ENCODE measurements at places on chromosomes 3 and 15.

GRCh38 chr3:111720681-111721380 is 125.7 kb upstream of the ZBED2 start:
- DNase-seq: no peak

DNA sequence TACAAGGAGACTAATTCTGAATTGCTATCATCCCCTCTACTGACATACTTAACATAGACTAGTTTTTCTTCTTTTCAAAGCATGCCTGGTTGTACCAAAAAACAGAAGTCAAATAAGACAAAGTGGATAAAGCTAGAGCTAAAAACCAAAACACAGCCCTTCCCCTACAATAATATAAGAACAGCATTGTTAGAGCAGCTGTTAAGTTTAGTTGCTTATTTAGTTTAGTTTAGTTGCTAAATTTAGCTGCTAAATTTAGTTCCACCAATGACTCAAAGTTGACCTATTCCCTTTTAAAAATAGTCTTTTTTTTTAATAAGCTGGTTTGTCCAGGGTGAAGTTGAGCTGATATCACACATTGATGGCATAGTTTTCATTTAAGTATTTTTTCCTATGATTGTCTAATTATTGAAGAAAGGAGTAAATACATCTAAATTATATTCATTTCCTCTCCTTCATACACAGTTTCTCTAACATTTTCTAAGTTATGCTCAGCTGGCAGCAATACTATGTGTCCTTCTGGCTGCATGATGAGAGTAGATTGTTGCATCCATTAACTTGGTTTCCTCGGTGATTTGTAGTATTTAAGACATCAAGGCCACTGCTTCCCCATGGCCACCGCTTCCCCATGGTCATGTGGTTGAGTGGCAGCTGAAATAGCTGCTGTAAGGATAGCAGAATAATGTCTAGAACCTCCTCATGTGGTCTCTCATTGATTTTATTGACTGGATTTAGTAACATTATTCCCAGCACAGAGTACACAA is 718.6 kb upstream of the NECTIN3 start:
- DNase-seq: no peak

DNA sequence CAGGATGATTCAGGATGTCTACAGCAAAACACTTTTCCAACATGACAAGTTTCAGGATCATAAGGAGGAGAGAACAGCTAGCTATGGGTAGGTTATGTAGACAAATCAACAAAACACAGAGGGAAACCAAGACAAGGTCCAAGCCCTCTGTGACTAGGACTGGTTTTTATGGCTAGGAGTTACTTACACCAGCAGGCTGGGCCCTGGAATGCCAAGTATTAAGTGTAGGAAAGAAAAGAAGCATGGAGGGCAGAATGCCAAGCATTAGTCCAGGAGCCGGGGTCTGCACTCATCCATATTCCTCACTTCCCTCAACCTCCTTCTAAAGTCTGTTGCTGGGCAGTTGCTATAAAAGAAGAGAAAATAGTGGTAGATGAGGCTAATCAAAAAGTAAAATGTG is 35.3 kb upstream of the PPP2R3A start:
- no peak for DNase-seq

DNA sequence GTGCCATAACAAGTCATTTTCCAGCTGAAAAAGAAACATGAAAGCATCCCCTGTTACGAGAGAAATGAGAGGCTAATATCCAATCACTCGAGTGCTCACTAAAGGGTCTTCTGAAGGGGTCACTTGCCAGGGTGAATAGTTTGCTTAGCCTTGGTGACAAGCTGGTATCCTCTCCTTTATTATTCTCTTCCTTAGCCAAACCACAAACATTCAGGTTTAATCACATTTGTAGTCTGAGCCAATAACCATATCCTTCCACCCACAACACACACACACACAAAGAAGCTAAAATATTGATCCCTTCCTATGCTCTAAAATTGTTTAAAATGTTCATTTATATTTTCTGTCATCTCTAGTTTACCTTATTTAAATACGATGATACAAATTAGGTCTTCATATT is 240.5 kb upstream of the TMCO5A start:
- no peak for DNase-seq

GRCh38 chr3:140290105-140290504 is 355.1 kb downstream of the CLSTN2 start:
- DNase-seq: no peak

- no peak for DNase-seq
These were observed 775 bp upstream of the CCDC39 start for GRCh38 chr3:180680097-180680430.

DNA sequence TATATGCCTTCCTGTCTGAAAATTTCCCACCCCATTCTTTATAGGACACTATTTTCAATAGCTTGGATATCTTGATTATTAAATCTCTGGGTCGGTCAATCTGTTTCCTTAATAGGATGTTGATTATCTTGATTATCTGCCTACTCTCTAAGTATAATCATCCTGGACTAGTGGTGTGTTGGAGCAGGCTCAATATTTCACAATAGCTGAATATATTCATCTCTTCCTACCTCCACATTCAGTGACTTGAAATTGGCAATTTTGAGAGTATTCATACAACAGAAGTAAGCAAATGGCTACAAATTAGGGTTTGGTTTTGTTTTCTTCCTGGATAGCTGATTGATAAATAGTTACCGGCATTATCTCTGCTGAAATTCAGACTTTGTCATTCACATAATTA is 1162.6 kb downstream of the ROBO1 start:
- no peak for DNase-seq

DNA sequence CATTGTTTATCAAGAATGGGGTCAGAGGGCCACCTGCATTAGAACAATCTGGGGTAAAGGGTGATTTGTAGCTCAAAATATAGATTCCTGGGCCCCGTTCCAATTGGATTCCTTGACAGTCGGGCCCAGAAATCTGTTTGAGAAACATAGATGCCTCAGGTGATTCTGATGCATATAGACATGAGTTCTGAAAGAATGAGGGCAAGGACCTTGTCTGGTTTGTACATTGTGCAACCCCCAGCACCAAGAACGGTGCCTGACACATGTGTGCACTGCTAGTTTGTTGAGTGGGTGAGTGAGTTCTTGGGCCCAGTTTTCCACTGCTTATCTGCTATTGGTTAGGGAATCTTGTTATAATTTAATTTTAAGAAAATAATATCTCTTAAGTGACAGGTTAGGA is 16.6 kb downstream of the CRYBG3 start:
- DNase-seq: no peak

GRCh38 chr15:75364881-75365280 is 3.5 kb downstream of the MAN2C1 start:
- no peak for DNase-seq

GRCh38 chr3:55826097-55826496 is 339.0 kb upstream of the WNT5A start:
- DNase-seq: no peak

DNA sequence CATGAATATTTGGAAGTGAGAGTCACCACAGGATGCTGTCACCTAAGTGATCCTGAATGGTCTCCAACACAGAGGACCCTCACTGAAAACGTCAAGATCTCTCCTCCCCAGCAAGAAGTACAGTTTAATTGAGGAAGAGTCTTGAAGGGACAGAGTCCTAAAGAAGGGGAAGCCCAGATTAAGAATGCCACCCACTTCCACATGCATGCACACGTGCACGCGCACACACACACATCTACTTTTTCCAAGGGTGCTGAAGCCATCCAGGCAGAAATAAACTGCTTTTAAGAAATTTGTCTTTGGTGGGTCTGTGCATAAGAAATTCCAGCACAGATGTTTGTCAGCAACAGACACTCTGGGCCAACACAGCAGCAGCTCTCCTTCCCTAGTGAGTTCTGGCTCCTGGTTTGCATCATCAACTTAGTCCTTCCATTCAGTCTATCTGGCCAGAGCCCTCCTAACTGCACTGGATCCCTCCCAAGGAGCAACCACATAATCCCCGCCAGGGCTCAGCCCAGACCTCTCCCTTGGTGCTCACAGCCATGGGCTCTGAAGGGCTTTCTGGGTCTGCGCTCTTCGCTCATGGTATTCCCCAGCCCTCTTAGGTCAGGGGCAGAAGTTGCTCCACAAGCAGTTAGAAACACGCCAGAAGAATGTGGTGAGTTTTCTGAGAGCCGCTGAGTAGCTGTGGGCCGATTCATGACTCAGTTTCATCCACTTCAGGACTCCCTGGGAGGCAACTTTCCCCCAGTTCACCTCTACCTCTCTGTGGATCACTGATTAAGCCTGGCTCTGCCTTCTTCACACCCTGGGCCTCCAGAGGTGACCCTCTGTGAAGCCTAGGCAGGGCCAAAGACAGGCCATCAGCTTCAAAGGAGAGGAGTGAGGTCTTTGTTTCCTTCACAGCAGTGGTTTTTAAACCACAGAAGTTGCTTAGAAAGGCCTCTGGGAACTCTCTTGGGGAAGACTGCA is 132.6 kb upstream of the LIPC start:
- DNase-seq: no peak

GRCh38 chr15:62902821-62903220 is 139.7 kb upstream of the TPM1 start:
- no peak for DNase-seq

DNA sequence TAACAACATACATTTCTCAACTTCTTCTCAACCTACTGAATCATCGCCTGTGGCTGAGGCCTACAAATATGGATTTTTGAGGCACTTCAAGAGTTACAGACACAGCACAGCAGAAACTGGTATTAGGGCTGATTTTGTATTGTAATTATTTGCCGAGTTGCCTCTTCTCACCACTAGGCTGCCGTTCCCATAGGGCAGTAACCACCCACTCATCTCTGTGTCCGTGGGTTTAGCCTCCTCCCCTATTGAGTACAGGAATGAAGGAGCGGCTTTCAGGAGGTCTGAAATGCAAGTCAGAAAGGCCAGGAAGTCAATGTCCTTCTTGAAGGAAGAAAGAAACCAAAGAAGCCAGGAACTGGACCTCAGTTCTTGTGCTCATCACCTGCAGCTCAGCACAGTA is 220.8 kb downstream of the MTHFS start:
- no peak for DNase-seq

- no peak for DNase-seq
These were observed 22.0 kb upstream of the LEKR1 start for GRCh38 chr3:156803952-156804741.

- no peak for DNase-seq
These were observed 12.3 kb upstream of the UBA7 start for GRCh38 chr3:49826016-49826415.

DNA sequence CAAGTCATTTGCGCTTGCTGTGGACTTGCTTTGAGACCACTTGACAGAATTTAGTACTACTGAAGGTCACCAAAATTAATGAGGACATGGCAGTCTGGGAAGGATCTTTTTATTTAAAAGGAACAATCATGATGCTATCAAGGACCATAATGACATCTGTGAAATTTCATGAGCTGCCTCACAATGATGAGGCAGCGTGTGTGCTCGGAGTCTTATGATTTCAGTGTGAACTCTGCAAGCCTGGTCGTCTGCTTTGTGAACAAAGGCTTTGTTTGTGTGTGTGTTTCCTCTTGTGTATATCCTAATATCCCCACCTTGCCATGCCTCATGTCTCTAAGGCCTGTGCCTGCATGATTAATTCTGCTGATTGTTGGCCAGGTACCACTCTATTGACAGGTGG is 46.7 kb downstream of the RAD54L2 start:
- DNase-seq: no peak

GRCh38 chr3:178558637-178559036 is 22.4 kb downstream of the KCNMB2 start:
- DNase-seq: no peak

- DNase-seq: no peak
These were observed 8.2 kb upstream of the ITGA11 start for GRCh38 chr15:68440136-68440535.

DNA sequence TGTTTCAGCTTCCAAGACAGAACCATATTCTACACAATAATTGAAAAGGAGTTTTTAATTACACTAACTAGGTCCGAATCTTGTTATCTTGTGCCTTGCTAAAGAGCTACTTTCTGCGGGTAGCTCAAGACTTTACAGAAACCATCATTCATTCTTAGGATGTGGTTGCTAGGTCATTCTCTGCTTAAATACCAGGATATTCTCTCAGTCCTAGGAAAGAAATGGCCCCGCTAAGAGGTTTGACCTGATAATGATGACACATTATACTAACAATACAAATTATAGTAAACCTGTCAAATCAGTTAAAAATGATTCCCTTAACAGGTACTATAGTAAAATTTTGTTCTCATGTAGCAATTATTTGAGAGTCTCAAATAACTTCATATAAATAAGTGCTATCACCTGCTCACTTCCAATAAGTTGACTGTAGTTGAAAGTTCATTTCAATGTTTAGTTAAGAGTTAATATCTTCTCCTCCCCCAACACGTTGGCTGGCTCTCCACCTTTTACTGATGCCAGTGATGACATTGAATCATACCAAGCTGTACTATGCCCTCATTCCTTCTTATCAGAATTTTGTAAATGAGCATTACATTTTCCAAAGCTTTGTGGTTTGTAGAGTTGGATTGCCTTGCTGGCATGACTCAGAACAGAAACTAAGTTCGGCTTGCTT is 3.6 kb upstream of the C3orf85 start:
- DNase-seq: no peak

DNA sequence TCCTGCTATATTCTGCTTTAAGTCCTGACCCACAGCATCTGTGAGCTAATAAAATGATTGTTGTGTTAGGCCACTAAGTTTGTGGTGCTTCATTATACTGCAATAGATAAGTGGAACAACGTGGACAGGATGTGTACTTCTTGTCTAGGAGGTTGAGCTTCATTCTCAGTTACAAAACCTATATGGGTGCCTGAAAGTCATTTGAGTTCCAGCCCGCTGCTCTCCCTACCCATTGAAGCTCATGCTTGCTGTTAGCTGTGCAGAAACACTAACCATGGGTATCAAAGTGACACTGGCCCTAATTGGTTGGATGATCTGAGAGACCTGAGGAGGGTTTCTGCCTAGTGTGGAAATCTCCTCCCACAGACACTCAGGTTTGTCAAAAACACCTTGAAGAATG is 357.2 kb downstream of the PDCD6IP start:
- no peak for DNase-seq

GRCh38 chr3:187064210-187065115 is 74.8 kb downstream of the RPL39L start:
- DNase-seq: no peak

DNA sequence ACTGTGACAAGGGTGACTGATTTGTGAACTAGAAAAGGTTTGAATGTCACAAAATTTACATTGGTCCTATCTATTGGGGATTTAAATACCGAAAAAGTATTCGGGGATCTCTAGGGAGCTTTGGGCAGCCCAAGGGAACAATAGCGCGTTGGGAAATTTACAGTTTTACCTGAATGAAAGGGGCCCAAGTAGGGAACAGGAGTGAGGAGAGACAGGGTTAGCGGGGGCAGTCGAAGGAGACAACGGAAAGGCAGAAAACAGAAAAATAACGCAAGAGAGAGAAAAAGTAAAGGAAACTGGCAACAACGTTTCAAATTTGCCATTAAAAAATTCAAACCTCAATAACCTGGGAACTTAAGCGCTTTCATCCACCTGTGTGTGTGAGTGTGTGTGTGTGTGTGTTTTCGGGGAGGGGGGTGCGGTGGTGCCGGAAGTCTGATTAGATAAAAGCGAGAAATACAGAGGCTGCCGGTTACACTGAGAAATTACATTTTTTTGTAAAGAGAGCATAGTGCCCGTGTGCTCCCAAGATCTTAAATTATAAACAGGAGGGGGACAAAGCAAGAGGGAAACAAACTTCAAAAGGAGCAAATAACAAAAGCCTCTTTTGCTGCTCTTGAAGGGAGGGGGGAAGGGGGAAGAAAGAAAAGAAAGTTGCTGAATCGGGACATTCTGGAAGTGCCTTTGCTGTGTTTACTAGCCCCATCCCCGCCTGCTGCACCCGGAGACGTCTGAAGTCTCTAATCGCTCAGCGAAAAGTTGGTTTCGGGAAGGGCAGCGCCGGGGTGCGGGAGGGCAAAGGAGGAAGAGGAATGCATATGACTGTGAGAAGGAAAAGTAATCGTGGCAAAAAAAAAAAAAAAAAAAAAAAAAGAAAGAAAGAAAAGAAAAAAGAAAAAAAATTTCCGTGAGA is 721 bp upstream of the ZIC1 start:
- no peak for DNase-seq
